Suppressor macrophage treated with lipopolysaccharide for 1 hour (primary cell): ENCODE measurements at places on chromosomes 5 and 9.
A peak's percentile ranks its signal among the peaks of the same experiment; 100 is the strongest.

GRCh38 chr5:163870441-163870840, 365.0 kb downstream of the MAT2B start:
- DNase-seq = no peak

DNA sequence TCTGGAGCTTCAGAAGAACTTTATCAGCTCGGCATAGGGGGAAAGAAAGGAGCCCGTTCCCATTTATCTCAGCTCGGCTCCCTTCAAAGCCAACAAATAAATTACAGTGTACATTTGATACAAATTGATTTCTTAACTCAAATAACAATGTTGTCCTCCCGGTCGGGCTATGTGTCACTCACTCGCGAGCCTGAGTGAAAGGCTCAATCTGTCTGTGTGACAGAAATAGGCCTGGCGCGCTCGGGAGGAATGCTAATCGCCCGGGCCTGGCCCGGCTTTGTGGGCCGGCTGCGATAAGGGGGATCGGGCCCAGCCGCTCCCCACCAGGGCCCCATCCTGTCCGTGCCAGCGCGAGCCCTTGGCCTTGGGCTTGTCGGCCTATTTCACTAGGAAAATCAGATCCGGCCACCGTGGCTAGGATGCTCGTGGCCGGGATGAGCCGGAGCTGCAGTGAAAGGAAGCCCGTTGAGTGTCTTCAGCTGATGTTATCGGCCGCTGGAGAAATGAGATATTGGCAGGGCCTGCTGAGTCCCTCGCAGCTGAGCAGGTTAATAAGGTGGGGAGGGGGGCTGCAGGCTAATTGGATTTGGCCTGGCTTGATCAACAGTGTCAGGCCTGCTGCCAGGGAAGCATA, 258.7 kb downstream of the IRX1 start:
- no peak for DNase-seq

DNA sequence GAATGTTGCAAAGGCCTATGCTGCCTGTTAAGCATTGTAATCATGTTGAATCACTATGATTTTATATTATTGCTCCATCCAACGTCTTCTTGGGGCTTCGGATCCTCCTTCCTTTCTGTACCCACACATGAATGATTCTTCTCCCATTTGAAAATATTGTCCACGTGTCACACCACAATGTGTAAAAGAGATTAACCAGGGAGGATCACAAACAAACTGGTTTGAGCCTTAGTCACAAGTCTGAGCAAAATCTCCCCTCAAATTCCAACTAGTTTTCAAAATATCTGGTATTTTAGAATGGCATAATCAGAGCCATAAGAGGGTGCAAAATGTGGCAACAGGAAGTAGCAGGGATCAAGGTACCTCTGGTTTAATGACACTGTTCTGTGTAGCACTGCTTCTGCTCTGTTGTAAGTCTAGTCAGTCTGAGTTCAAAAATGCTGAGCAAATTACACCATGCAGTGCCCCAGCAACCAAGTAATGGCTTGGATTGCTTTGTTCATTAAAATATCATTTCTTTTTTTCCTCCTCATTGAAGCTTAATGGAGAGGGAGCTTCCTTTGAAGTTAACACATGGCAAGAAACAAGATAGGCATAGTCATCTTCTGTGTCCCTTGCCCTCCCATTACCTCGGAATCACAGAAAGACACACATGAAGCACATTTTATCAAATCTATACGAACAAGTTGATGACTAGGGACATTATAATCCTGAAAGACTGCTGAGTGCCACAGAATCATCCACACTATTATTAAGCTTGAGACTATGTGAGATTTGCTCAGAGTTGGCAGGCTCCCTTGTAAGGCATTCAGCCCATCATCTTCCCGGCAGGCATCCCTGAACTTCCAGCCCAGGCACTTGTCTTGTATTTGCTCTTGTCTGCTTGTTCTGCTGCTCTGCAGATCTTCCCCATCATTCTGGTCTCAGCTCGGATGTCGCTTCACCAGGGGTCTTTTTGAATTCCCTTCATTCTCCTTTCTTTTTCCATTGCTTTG, 102.0 kb upstream of the PRLR start:
- DNase-seq = peak; percentile 46

DNA sequence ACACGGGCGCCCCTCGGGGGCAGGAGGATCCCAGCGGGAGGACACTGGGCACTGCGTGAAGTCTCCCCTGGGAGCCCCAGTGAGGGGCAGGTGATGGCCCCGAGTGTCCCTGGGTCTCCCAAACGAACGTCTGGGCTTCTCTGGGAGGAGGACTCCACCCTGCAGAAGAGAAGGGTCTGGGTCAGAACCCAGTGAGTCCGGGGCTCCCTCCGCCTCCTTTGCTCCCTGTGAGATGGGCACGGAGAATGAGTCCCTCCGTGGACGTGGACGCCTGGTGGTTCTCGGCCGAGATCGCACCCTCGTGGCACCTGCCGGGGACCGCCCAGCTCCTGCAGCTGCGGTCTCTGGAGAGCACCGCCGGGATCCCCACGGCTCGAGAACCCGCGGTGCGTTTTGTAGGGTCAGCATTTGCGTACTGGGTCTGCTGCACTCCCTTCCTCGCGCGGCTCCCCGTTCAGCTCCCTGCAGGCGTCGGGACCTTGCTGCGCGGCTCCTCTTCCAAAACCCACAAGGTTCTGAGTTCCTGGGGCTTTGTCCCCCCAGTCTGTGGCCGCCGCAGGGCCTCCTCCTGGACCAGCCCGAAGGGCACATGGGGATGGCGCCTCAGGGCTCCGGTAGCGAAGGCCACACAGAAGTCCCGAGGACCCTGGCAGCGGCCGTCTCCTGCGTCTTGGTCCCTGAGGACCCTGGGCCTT, 10.2 kb upstream of the CEP72 start:
- DNase-seq = no peak
